ENCODE measurements at places on chromosomes 13 and 19.

DNA sequence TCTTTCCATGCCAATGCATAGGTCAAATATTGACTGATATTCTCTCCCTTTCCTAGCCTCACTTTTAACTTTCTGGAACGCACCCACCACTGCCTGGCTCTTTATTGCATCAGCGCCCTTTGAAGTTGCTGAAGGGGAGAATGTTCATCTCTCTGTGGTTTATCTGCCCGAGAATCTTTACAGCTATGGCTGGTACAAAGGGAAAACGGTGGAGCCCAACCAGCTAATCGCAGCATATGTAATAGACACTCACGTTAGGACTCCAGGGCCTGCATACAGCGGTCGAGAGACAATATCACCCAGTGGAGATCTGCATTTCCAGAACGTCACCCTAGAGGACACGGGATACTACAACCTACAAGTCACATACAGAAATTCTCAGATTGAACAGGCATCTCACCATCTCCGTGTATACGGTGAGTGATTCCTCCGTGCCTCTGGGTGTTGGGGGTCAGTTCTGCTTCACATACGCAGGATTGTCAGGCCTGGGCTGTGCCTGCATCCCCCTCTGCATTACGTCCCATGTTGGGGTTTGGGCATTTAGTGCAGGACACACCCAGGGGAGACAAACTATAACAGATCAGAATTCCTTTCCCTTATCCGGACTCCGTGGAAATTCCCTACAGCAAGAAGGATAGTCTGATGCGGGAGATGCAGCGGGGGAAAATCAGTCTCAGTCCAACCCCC lies 1.3 kb downstream of the CEACAM21 start:
- no peak for DNase-seq

GRCh38 chr13:98959291-98959690 lies 18.6 kb downstream of the DOCK9 start:
- DNase-seq, result no peak

GRCh38 chr19:31601855-31602254 lies 252.6 kb upstream of the TSHZ3 start:
- DNase-seq, result no peak

DNA sequence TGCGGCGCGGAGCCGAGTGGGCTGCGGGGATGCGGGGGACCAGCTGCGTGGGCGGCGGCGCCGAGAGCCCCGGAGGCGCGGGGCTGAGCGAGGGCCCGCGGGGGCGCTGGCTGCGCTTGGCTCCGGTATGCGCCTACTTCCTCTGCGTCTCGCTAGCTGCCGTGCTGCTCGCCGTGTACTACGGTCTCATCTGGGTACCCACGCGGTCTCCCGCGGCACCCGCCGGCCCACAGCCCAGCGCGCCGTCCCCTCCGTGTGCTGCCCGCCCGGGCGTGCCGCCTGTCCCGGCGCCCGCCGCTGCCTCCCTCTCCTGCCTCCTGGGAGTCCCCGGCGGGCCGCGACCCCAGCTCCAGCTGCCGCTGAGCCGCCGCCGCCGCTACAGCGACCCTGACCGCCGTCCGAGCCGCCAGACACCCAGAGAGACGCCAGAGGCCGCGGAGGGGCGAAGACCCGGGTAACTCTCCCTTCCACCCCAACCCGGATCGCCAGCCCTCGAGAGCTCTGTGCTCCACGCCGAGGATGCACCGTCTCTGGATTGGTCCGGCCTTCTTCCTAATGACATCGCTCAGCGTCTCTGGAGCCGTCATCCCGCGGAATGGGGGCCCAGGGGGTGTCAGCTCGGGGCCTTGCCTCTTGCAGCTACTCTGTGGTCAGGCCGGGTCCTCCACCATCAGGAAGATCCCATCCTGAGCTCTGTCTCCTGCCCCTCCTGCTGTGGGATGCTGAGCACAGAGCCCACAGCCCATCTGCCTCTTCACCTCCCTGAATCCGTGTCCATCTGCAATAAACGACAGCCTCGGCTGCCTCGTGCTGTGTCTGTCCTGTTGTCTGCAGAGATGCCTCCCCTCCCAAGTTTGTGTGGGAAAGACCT lies 441 bp downstream of the INAFM1 start:
- DNase-seq, result no peak

GRCh38 chr13:112626124-112626523 lies 38.2 kb upstream of the TUBGCP3 start:
- DNase-seq, result no peak

DNA sequence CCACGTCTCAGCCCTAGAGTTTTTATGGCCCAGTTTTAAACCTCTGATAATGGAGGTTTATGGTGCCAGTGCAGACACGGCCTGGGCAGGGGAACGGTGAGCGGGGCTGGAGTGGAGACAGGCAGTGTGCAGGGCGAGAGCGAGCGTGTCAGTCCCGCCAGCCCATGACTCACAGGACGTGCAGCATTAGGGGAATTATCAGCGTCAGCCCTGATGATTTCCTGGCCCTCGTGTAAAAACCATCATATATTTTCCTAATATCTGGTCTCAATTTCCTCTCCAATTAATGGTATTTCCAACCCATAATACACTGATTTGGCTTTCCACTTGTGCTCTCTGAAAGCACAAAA lies 104.6 kb upstream of the VSTM2B start:
- no peak for DNase-seq

DNA sequence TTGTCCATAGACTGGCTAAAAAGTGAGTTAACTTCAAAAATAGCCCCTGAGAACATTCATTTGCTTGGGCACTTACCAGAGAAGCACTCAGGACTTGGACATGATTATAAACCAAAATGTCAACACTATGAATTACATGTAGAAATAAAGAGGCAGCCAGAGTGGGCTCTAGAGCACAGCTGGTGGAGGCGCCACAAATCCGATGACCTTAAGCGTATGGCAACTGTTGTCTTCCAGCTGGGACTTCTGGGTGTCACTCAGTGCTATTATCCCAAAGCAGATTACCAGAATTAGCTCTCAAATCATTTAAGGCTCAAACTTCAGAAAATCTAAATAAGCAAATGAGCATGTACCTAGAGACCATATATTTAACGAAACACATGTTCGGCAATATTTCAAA lies 1255.5 kb upstream of the SLC10A2 start:
- no peak for DNase-seq

- DNase-seq, result no peak
These were observed 135.4 kb upstream of the GPR12 start for GRCh38 chr13:26895808-26896466.
